ENCODE measurements at places on chromosomes 6 and 20. TPM values are rescaled to one million over a fixed set of nuclear protein-coding genes. Genes with fewer than 3 reads are reported as not detected.

The AHI1 gene
- 4.8 TPM for polyA plus RNA-seq

GRCh38 chr20:10216146-10216791 is 2.4 kb upstream of the SNAP25 start:
- DNase-seq, result no peak

DNA sequence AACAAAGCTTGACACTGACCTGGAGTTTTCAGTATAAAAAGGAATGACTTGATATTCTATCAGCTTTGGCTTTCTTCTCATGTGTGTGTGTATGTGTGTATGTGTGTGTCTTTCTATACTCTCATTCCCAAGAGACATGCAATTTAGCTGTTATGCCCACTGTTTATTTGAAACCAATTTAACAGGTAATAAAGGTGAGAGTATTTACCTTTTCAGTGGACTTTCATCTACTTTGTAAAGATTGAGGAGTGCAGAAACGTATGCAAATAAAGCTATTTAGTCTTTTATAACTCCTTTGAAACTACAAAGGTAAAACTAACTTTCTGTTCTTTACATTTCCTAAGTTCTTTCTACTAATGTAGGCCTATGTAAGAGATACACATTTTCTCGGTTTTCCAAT is 103.5 kb upstream of the HS3ST5 start:
- DNase-seq, result no peak

The FAM209B gene
- polyA plus RNA-seq, result 0.22 TPM

DNA sequence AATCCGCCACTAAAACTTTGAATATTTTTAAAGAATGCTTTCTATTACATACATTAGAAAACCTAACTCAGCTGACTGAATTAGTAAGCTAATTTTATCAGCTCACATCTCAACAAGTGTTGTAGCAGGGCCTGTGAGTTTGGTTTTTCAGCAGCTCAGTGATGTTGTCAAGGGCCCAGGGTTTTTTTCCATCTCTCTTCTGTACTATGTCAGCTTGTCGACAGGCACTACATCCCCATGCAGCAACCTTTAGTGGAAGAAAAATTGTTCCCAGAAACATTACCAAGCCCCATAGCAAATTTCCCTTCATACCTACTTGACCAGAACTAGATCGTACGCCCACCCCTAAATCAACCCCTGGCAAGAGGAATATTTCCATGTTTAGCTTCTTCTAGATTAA is 170.3 kb upstream of the TNFAIP3 start:
- no peak for DNase-seq

GRCh38 chr6:129645830-129646579 is 64.0 kb downstream of the ARHGAP18 start:
- no peak for DNase-seq

DNA sequence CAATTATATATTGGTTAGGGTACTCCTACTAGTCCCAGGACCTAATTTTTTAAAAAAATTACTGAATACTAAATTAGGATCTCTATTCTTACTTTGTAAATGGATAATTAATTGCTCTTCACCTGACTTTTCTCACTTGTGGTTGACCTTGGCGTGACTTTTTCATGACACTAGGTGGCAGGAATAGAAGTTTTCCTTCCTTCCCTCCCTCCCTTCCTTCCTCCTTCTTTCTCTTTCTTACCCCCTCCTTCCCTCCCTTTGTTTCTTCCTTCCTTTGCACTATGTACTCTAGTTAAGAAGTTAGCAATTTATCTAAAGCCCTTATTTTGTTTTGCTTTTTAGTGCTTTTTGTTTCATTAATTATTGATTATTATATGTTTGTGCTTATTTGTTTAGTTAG is 20.4 kb upstream of the HBS1L start:
- no peak for DNase-seq

DNA sequence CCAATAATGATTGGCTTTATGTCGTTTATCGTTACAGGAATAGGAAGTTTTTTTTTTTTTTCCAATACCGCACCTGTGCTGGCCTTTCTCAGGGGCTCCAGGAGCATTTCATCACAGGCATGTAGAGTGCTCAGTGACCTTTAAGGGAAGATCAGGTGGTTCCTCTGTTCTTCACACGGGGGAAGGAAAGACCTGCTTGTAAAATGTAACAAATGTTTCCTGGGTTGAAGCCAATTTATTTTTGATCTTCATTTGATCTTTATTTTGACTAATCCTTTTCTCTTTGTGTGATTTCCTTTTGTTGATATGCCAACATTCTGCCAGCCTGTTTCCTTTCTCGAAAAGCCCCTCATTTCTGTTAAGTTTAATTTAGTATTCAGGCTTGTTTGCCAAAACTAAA is 61.9 kb upstream of the HBS1L start:
- no peak for DNase-seq

- DNase-seq, result no peak
Observed at GRCh38 chr20:34711813-34712430, 7.8 kb downstream of the TP53INP2 start.

The FAM229B gene
- polyA plus RNA-seq, result 3.5 TPM

The GJA1 gene
- 101 TPM for polyA plus RNA-seq

- DNase-seq, result no peak
Observed at GRCh38 chr6:3943331-3943765, 94.2 kb downstream of the FAM50B start.

- peak; percentile 2 for DNase-seq
Observed at GRCh38 chr6:46473881-46474280, 17.4 kb downstream of the RCAN2 start.

The MRAP2 gene
- 1.4 TPM for polyA plus RNA-seq

DNA sequence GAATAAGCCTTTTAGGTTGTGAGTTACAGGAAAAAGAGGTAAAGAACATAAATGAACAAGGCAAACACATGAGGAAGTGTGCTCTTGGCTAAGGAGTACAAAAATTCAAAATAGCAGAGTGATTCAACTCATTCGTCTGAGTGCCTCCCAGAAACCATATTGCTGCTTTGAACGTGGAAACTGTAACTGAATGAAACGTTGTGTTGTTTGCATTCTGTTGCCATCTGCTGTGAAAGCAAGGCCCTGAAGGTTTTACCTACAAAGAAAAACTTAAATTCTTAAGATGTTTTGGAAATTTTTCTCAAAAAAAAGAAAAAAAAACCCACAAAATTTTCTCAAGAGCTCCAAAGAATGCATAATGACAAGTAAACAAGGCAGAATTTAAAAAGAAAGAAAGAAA is 375.4 kb upstream of the HS3ST5 start:
- no peak for DNase-seq

- DNase-seq, result no peak
Observed at GRCh38 chr6:1738558-1739081, 128.9 kb downstream of the FOXC1 start.

GRCh38 chr6:149014631-149015534 is 268.1 kb downstream of the UST start:
- DNase-seq, result no peak

DNA sequence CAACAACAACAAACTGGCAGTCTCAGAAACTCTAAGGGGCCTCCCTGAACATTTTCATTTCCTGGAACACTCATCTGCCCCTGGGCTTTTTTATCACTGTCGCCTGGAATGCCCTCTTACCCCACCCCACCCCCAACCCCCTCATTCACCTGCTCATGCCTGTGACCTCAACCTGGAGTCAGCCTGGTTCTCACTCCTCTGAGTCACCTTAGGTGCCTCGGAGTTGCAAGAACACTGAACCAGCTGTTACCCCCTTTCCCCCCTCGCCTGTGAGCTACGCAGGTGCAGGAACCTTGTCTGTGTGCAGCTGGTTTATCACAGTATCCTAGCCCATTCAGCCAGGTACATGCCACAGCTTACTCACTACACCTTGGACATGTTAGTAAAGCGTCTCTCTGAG is 12.8 kb upstream of the SNAI1 start:
- DNase-seq, result peak; percentile 49

The SASH1 gene
- 5.0 TPM for polyA plus RNA-seq

DNA sequence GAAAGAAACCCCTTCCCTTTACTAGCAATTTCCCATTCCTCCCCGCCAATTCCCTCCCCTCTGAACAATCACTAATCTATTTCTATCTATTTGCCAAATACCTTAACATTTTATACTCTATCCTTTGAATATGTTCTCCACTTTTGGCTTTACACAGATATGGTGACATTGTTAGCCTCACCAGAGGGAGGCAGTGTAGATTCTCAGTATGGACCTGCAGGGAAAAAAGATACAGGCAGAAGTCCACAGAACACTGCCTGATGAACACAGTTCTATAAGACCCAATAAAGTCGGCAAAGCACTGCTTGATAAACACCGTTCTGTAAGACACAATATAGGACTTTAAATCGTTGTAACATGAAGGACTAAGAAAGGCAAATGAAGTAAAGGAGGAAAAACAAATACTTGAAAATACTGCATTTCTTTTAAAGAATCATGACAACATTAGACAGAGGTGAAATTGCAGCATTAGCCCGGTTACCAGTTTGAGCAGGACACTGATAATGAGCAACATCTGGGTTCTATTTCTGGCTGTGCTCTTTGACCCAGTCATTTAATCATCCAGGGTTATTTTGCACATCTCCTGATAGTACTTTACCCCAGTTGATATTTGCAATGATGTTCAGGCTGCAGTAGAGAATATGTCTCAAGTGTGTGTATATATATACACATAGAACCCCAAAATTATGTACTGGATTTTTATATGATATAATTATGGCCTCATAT is 296.8 kb downstream of the UTRN start:
- DNase-seq, result no peak

DNA sequence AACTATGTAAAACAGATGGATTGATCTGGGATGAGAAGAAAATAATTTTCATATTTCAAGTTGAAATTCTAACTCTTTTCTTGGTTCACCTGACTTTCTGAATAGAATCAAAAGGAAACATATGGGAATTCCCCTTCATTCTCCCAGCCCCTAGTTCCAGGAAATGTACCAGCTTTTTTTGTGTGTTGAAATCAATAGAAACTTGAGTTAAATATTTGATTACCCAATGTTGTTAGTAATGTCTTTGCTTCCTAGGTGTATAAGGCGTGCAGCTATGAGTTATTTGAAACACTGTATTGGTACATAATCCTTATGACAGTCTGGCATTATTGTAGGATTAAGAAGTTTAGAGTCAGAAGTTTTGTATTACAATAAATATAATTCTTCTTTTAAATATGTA is 21.5 kb downstream of the VNN2 start:
- DNase-seq, result peak; percentile 52

- DNase-seq, result no peak
Observed at GRCh38 chr6:54706391-54706790, 140.2 kb upstream of the FAM83B start.

DNA sequence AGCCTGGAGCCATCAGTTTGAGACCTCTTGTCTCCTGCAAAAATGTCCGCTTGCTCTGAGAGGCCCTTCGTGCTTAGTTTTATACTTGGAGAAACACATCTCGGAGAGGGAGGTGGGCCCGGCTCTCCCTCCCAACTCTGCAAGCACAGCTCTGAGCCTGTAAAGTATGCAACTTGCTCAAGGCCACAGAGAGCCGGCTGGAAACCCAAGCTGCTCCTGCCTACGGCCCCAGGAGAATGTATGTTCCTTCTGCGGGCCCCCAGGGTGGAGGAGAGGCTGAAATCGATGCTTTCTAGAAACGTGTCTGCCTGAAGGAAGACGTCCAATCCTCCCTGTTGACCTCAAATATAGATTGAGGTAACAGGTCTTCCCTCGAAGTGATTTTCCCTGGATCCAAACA is 205.4 kb downstream of the PREX1 start:
- DNase-seq, result no peak

GRCh38 chr20:41524980-41525613 is 93.1 kb downstream of the CHD6 start:
- peak; percentile 68 for DNase-seq

- no peak for DNase-seq
Observed at GRCh38 chr6:27138406-27138805, 109.1 kb upstream of the PRSS16 start.

GRCh38 chr20:416950-417800 is 9.1 kb downstream of the RBCK1 start:
- no peak for DNase-seq

DNA sequence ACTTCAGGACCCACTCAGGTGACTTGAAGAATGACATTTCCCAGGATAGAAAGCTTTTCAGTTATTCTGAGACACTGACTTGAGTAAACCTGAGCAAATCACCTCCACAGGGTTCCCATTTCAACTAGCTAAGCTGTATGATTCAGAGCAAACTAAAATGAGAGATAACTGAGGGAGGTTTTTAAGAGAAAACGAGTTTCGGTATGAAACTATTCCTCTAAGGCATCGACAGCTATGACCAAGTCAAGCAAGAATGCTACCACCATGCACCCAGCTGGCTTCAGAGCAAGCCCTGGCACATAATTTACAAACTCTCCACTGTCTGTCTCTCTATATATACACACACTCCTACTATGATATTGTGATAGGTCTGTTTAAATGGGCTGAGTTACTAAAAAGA is 75.4 kb downstream of the PERP start:
- DNase-seq, result peak; percentile 95
